Sciatic nerve (tissue), 2 donors: ENCODE measurements at places on chromosomes 3 and 15. TPM values are rescaled to one million over a fixed set of nuclear protein-coding genes. Genes with fewer than 3 reads are reported as not detected.

Gene SLC12A1
- not detected for total RNA-seq

Gene C3orf22
- total RNA-seq: not detected

Gene RBMS3
- 161 TPM for total RNA-seq

Gene ZNF609
- total RNA-seq: 48.2 TPM

Gene SPTBN5
- 35.0 TPM for total RNA-seq

Gene FAM81A
- total RNA-seq: 18.2 TPM

DNA sequence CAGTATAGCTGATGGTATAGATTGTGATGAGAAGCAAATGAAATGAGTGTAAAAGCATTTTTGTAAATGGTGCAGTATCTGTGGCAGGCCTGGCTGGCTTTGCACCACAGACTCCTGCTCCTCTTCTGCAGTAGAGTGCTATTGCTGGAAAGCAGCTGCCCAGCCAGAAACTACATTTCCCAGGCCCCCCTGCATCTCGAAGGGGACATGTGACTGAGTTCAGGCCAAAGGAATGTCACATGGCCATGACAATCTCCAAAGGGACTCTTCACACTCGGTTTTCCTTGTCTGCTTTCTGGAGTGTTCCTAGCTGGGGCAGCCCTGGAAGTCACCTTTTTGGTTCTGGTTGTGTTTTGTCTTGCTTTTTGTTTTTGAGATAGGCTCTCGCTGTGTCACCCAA lies 277.1 kb downstream of the SUCLG2 start:
- no peak for DNase-seq

DNA sequence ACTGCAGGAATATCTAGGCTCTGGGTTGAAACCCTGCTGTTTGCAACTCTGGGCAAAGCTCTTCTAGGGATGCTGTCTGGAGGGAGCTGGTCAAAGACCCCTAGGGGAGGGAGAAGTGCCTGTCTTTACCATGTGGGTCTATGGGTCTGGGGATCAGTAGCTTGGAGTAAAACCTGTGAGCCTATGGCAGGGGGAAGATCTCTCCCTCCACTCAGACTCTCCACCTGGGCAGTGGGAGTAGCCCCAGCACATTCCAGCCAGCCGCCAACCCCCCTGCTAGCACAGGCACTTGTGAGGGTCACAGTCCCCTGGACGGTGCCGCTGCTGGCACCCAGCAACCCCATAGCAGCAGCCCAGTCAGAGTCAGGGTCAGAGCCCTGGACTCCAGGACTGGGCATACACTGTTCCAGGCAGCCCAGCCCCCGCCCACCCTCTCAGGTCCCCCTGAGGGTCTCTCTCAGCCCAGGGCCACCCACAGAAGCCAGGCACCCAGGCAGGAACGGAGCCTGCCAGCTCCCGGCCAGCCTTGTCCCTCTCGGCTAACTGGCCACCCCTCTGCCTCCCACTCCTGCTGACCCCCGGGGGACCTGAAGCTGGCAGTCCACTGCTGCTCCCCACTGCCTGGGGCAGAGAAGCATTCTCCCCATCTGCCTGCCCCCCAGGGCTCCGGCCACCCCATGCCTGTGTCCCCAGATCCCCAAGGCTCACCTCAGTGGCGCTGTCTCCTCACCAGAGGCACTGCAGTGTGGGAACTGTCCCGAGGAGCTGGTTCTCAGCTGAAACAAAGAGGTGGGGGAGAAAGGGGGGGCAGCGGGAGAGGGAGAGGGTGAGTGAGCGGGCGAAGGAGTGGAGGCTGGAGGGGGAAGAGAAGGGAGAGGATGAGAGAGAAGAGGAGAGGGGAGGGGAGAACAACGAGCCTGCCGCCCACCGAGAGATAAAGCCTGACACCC lies 10.8 kb downstream of the GLYCTK start:
- DNase-seq: no peak

- DNase-seq: no peak
Observed at GRCh38 chr15:39391230-39391629, 189.6 kb upstream of the THBS1 start.

DNA sequence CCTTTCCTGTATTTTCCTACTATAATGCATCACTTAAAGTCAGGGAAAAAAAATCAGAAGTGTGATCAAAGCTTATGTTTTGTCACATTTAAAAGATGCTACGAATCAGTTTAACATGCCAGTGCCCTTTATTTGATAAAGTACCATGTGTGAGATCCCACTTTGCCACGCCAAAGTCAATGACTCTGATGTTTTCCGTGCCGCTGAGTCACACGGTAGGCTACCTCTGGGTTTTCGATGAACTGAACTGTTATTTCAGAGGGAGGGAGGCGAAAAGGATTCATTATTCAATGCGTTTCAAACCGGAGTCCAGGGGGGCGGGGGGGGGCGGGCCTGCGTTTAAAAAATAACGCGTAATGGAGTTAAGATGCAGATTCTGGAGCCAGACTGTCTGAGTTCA lies 203.0 kb downstream of the ABHD5 start:
- no peak for DNase-seq

DNA sequence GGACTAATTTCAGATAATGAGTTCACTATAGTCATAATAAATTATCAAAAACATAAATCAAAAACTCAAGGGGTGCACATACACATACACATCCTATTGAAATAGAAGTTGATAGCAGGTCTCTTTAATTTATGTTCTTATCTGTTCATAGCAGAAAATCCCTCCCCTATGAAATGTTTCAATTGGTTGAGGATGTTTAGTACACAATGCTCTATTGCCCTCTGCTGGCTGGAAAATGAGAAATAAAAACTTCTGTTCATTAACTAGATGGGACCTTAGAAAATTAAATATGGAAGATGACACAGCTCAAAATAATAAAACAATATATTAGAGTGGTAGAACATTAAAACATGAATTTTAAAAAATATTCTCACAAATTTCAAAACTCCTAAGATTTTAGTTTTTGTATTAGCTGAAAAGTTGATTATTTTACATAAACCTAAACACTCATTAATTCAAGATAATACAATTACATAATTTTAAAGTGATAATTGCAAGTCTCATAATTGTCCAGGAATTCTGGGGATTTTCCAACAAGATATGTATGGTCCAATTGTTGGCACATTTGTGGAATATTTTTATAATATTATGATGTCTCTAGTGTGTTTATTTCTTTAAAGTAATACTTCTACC lies 735.0 kb downstream of the ROBO1 start:
- no peak for DNase-seq

DNA sequence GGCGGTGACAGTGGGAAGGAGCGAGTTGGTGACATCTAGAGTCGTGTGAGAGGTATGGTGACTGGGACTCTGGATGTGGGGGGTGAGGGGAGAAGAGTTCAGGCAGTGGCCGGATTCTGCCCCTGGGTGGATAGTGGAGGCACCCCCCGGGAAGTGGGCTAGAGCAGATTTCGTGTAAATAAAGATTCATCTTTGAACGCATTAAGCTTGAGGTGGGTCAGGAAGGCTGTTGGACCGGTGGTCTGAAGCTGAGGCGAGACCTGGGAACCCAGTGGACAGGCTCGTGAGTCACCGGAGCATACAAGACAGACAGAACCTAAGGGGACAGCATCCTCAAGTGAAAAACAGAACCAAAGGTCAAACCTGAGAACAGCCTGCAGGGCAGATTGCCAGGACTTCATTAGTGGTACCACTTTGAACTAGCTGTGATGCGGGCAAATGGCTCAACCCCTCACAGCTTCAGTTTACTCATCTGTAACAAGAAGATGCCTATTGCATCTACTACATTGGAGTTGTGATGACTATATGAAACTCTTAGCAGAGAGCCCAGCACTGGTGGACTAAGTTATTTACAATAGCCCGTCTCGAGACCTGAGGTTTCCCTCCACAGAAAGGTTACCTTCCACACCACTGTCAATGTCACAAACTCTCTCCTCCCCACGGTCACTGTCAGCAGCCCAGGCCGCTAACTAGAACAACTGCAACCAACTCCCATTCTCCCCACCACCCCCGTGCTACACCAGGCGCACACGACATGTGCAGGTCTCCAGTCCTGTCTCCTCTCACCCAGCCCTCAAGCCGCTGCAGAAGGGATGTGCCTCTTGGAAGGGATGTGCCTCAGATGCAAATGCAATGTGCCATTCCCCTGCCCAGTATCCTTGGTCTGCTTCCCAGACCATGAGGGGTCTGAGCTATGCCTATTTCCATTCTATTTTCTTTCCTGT lies 901 bp upstream of the CLN6 start:
- no peak for DNase-seq

- DNase-seq: no peak
Observed at GRCh38 chr15:60396100-60396499, 1.7 kb downstream of the ANXA2 start.

- DNase-seq: no peak
Observed at GRCh38 chr3:50427217-50427616, 67.9 kb upstream of the TMEM115 start.
